ENCODE measurements at places on chromosomes 2 and 18. TPM values are rescaled to one million over a fixed set of nuclear protein-coding genes. Genes with fewer than 3 reads are reported as not detected.

GRCh38 chr2:186569897-186570296, 20.0 kb upstream of the ITGAV start:
- no peak for DNase-seq

GRCh38 chr2:121561617-121562268, 31.1 kb downstream of the RNU4ATAC start:
- no peak for DNase-seq

Gene OR6B2
- total RNA-seq, result not detected

GRCh38 chr2:181022652-181023051, 42.2 kb downstream of the UBE2E3 start:
- DNase-seq, result no peak

DNA sequence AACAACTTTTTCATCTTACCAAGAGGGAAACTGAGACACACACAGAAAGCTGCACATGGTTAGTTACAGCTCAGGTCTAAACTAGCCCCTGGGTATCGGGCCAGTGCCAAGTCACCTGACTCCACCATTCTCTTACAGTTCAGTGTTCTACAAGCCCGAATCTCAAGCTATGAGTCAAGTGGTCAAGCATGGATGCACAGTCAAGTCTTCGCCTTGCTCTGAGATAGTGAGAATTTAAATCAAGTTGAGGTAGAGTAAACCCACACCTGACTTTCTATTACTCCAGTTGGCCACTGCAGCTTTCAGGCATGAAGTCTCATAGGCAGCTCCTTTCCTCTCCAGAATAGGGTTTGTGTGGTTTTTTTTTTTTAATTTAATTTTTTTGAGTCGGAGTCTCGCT, 34.5 kb upstream of the ARL5A start:
- DNase-seq, result no peak

Gene MC5R
- not detected for total RNA-seq

GRCh38 chr2:44817673-44818335, 123.7 kb upstream of the SIX3 start:
- no peak for DNase-seq

GRCh38 chr2:105903051-105903674, 158.5 kb downstream of the NCK2 start:
- DNase-seq, result no peak

Gene SYT4
- total RNA-seq, result not detected

DNA sequence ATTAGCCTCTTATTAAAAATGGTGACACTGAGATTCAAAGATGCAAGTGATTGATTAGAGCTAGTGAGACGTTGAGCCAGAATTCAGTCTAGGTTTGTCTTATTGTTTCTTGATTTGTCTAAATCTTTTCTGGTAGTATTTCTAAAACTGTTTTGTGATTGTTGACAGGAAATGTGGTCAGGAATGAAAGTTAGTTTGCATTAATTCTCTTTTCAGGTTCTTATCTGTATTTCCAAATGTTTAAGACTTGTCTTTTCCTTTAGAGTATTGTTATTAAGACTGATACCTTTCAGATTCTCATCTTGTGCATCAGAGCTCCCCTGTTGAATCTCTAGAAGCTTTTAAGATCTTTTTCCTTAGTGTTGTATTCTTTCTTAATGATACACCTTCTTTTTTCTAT, 89.3 kb downstream of the MBD5 start:
- DNase-seq, result no peak
